ENCODE measurements at places on chromosomes 5 and 9.

- DNase-seq: no peak
Measured at GRCh38 chr9:77712533-77713130, 64.5 kb upstream of the GNA14 start.

DNA sequence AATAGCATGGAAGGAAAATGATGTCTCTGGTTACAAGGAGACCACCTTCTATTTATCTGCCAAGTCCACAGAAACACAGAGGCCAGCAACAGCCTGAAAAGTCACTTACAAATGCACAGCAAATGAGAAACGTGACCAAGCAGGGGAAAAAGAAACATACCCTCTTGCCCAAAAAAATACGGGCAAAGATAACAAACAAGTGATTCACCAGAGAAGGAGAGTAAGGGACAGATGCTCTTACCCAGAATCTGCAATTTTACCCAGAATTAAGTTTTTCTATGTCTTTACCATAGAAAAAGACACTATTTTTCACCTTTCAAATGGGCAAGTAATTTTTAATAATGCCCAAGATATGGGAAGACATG lies 28.1 kb downstream of the CAMSAP1 start:
- DNase-seq: no peak

- no peak for DNase-seq
Measured at GRCh38 chr5:89275066-89275855, 392.3 kb upstream of the MEF2C start.

DNA sequence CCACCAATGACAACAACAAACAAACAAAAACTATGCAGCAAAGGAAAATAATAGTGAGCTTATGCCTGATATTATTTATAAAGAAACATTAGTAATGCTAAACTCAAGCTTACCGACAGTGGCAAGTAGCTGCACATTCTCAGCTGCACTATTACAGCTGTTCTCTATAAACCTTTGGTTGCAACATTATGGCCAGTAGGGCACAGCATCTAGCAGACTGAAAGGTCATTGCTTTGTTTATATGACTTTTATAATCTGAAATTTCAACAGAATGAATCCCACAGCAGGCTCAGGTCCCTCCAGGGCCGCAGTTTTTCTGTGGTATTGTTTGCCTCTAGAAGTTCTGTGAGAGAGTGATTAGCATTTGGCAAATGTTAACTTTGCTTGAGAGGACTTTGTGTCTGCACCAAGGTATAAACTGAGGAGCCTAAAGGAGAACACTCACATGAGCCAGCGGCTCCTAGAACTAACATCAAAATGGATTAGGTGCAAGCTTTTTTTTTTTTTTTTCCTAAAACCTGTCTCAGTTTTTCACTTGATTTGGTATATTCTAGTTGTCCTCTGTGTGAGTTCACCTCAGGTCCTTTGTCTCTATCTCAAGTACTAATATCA lies 58.3 kb downstream of the IZUMO3 start:
- peak; percentile 35 for DNase-seq

- peak; percentile 52 for DNase-seq
Measured at GRCh38 chr5:172958331-172959046, 735 bp upstream of the RPL26L1 start.

- DNase-seq: no peak
Measured at GRCh38 chr9:74573640-74574191, 76.6 kb downstream of the RORB start.

- no peak for DNase-seq
Measured at GRCh38 chr9:137108608-137109249, 5.8 kb downstream of the DPP7 start.

DNA sequence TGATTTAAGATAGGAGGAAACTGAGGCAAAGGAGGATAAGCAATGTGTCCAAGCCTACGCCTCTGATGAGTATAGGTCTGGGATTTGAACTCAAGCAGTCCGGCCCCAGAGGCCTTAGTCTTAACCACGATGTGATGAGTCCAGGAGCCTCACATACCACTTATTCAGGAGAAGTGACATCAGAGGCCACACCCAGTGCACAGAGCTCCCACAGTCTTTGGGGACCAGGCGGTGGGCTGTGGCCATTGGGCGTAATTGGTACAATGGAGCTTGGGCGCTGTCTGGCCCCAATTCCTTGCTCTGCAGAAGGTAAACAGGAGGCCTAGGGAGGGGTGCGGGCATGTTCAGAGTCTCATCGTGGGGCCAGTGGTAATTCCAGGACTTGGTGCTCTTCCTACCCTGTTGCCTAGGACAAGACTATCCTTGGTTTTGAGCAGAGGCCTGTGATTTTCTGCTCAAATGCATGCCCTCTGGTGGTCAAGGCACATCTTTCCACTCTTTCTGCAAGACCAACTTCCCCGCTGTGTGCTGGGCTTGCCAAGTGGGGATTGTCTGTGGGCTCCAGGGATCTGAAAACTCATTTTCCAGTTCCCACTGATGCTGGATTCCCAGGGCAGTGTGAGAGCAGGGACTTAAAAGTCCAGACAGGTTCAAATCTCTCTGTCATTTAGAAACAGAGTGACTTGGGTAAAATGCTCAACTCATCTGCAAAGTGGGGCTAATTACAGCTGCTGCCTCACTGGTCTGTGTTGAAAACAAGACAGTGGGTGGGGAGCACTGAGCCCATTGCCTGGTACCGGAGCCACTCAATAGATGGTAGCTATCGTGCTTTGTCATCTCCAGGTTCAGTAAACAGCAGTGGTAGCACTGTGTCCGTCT lies 15.8 kb downstream of the NDST1 start:
- peak; percentile 74 for DNase-seq

- DNase-seq: peak; percentile 46
Measured at GRCh38 chr9:21395778-21396717, 10.8 kb upstream of the IFNA2 start.

DNA sequence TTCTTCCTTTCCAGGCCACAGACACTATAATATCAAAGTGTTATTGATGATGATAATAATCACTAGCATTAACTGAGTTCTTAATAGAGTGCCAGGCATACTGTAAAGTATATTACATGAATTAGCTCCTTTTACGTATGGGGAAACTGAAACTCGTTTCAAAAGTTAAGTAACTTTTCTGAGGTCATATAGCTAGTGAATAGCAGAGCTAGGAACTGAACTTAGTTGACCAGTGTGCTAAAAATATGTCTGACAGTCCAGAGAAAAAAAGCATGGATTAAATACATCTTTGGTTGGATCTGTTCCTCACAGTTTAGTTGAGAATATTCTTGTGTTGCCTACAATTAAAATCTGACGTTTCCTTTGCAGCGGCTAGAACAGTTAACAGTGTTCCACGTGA lies 18.4 kb upstream of the CATSPER3 start:
- no peak for DNase-seq

DNA sequence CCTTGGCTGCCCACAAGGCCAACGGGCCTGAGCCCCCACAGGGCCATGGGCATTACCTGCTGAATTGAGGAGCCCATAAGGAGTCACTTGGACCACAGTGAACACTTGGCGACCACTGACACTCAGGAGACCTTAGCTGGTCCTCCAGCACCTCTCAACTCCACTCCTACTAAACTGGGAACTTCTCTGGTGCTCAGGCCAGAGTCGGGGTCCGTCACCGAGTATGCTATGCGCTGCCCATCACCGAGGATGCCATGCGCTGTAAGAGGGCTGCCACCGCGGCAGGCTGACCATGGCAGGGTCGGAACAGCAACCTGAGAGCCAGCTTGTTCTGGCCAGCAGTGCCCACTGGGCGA lies 600 bp upstream of the SQSTM1 start:
- DNase-seq: no peak

DNA sequence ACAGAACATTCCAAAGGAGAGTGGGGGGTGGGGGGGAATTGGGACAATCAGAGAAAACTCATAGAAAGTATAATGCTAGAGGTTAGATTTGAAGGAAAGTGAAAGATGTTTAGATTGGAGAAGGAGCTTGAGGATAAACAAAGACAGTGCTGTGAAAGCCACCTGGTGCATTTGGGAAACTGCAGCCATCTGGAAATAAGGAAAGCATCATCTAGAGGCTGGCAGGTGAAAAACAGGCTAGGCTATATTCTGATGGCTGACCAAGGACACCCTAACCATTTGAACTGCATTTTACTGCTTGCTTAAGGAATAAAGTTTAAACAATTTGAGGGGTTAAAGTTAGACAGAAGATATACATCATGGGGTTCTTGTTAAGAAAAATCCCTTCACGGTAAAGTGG lies 296.4 kb downstream of the CETN3 start:
- DNase-seq: no peak

GRCh38 chr5:852018-852417 lies 1.2 kb upstream of the ZDHHC11 start:
- no peak for DNase-seq

DNA sequence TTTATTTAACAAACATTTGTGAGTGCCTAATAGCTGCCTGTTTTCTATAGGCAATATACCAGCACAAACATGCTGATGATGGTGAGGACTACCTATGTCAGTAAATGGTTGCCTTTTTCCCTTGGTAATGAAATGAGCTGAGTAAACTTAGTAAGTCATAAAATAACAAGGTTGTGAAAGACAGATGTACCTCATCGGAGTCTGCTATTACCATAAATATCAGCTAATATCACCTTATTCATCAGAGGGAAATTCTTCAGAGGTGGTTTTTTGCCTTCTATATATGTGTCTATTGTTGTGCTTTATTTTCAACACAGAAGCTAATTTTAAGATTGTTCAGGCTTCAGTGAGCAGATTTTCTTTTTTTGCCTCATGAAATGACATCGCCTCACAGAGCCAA lies 1040.5 kb downstream of the DTWD2 start:
- DNase-seq: no peak

DNA sequence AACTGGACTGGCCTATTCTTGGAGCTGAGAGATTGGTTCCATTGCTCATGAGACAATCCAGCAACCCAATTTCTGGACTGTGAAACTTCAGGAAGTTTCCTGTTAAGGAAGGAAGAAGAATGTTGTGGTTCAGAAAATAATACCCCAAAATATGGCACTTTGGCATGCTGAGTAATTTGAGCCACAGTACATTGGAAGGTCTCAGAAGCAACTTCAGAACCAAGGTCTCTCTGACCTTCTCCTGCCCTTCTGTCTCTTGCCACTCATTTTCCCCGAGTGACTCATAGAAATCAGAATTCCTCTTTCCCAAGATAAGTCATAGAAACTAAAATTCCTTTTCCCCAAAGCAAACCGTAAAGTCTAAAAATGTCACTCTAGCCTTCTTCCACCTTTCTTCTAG lies 1366.1 kb downstream of the PTPRD start:
- no peak for DNase-seq

DNA sequence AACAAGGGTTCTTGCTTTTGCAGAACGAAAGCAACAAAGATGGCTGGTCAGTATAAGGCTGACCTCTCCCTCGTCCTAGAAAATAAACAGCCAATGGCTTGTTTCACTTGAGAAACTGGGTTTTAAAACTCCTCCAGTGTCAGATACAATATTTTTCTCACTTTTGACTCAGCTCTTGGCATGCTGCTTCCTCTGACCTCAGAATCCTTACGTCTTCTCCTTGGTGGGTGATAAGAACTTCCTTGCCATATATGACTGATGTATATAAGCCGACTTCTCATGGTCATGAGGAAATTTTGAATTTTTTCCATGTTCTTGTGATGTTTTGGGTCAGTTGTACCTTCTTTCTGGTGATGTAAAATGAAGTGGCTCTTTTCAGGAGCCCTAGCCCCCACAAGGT lies 3.8 kb downstream of the ZNF618 start:
- DNase-seq: peak; percentile 59

DNA sequence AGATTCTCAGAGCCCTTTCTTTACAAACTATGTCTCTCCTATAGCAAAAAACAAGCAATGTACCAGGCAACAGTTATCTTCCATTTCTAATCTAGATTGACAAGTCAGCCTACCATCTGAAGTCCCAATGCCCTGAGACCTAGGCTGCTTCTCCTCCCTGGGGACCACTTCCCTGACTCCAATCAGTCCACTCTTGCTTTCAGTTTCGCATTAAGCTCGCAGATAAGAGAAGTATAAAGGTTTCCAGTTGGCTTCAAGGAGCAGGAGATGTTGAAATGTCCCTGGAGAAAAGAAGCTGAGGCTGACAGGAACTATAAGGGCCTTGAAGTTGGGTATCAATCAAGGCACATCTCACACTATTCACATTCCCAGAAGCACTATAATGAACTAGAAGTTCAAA lies 32.3 kb downstream of the ERP44 start:
- DNase-seq: peak; percentile 25

- DNase-seq: peak; percentile 81
Measured at GRCh38 chr9:72577212-72577753, 55.9 kb downstream of the TMC1 start.

DNA sequence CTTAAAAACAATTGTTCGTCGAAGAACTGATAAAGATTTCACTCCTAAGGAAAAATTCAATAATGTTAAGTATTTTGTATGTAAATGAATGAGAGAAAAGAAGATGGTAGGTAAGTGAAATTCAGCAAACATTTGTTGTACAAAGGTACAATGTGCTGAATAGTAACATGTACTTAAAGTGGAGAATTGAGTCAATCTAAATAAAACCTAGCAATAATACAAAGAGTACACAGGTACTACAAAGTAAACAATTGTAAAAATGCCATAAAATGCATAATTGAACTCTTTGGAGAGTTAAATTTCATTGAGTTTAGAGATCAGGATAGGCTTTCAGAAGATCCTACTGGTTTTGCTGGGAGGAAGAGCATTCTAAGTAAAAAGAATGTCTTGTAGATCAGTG lies 82.9 kb downstream of the ERBIN start:
- no peak for DNase-seq
